ENCODE measurements at places on chromosomes 7 and 10.

DNA sequence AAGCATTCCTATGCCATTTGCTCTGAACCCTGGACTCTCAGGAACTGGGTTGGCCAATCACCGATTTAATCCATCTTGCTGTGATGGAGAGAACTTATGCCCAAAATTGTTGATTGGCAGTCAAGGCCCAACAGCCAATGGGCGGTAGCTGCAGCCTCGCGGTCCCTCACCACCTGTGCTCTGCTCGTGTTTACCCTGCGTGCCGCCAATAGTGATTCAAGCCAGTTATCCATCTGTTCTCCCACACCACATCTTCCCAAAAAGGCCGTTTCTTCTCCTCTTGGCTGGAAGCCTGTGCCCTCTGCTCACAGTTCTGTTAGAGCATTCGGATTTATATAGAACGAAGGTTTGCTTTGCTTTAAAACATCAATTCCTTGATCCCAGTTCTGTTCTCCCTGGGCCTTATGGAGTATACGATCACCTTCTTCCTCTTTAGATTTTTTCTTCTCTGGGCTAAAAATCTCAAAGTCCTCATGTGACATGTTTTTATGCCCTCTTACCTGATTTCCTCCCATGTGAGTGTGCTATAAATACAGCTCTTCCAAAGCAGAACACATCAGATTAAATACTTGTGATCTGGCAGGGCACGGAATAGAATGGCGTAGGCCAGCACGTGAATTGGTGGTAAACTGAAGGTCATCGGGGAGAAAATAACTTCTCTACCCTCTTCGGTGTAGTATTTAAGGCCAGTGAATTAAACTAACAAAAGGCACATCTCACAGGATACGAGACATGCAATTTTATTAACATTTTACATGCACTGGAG is 212.8 kb downstream of the NSUN6 start:
- DNase-seq: no peak

- peak; percentile 35 for DNase-seq
These were observed 43.3 kb downstream of the NRP1 start for GRCh38 chr10:33291053-33291592.

- DNase-seq: no peak
These were observed 20.3 kb upstream of the ETV1 start for GRCh38 chr7:14009453-14010418.

DNA sequence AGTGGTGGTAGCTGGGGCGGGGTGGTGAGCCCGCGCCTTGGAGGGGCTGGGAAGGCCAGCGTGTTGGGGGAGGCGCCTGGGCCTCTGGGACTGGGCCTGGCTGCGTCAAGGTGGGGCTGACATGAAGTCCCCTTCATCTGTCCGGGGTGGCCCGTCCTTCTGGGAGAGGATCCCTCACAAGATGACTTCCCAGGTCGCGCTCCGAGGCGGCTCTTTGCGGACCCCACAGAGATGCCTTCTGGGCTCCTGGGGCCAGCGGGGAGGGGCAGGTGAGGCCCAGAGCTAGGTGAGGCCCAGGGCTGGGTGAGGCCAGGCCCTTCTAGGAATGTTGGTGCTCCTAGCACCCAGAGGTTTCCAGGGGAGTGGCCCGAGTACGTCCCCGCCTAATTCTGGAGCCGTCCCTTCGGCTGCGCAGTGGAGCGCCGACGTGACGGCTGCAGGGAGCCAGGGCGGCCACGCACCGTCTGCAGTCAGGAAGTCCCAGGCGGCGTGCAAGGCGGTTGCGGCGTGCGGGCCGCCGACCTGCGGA is 58.2 kb upstream of the NUPR2 start:
- DNase-seq: no peak

GRCh38 chr7:154965014-154965413 is 37.9 kb downstream of the PAXIP1 start:
- DNase-seq: no peak

GRCh38 chr7:46368871-46369270 is 447.8 kb upstream of the IGFBP3 start:
- DNase-seq: no peak

DNA sequence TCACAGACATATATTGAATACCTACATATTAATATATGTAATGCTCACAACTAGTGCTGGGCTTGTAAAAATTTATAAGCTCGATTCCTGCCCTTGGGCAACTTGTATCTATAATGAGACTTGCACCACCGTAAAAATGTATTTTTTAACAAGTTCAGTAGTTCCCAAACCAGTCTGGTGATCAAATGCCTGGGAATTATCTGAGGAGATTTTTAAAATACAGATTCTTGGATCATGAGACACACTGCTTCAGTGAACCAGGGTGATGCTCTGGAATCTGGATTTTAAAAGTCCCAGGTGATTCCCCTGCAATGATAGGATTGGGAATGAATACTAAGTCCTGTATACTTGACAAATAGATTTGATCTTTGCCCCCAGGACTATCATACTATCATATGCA is 4.3 kb upstream of the MICU1 start:
- no peak for DNase-seq

DNA sequence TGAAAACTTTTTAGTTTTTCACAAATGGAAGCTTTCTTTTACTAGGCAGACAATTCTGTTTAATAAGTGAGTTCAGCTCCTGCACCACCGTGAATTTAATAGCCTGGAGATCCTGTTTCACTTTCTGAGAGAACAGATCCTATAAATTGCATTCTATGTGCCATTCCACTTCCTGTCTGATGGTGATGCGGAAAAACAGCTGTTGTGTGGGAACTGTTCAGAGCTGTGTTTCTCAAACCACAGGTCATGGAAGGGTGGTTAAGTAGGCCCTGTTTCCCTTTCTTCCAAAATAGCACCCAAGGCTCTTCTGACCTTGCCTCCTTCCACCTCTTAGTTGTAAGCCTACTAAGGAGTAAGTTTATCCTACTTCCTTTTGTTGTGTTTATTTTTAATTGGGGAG is 97.2 kb upstream of the DKK1 start:
- no peak for DNase-seq

- no peak for DNase-seq
These were observed 29.6 kb downstream of the NOM1 start for GRCh38 chr7:156979007-156979606.

GRCh38 chr7:123712619-123713018 is 36.2 kb downstream of the WASL start:
- no peak for DNase-seq

DNA sequence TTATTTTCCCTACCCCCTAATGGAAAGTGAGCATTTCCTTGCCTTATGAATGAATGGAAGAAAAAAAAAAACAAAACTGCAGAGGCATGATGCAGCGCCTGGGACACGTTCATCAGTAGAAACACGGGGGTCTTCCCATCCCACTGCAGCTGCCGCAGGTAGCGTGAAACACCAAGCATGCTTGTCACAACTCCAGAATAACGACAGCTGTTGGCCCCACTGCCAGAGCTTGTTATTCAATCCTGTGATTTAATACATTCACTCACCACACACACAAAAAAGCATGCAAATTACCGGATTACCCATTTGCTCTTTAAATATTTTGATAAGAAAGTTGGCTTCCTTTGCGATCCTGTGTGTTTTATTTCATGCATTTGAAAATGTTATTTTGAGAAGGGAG is 48.4 kb upstream of the GNA12 start:
- DNase-seq: no peak

GRCh38 chr7:99562832-99563231 is 4.4 kb downstream of the ZNF655 start:
- DNase-seq: no peak

DNA sequence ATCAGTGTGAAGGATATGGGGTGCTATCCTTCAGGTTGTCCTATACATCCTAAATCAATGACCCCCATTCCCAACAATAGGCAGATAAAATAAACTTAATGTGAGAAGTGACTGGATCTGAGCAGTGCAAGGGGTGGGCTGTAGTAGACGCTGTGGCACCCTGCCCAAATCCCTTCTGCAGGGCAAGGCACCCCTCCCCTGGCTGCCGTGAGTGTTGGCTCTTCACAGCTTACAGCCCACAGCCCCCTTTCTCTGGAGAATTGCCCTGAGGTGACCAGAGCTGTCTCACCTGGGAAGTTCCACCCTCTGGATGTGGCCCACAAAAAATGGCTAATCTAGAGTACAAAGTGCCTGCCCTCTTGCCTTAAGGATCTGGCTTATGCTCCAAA is 25.8 kb upstream of the PPIF start:
- DNase-seq: no peak

Data from HAP-1 (cell line).